ENCODE measurements at places on chromosomes 11 and 22. TPM values are rescaled to one million over a fixed set of nuclear protein-coding genes. Genes with fewer than 3 reads are reported as not detected.

GRCh38 chr11:118281284-118281683 is 17.2 kb upstream of the MPZL2 start:
- DNase-seq = no peak

GRCh38 chr11:122150216-122151124 is 34.5 kb upstream of the BLID start:
- DNase-seq = no peak

DNA sequence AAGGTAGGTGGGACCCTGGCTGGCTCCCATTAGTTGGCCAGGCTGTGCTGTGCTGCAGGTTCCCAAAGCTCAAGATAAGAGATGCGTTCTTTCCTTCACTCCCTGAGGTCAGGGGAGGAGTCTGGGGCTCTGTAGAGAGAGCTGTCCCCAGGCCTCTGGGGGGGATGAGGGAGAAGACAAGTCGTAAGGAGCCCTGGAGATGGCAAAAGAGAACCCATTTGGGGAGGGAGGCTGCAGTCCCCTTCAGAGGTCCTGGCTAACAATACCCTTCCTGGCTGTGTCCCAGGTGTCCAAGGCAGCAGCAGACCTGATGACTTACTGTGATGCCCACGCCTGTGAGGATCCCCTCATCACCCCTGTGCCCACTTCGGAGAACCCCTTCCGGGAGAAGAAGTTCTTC is 916 bp downstream of the GNG3 start:
- DNase-seq = no peak

GRCh38 chr11:63564784-63565350 is 1.7 kb upstream of the PLAAT2 start:
- no peak for DNase-seq

GRCh38 chr11:34219941-34220370 is 114.5 kb downstream of the NAT10 start:
- DNase-seq = peak; percentile 64

GRCh38 chr11:33893711-33894397 is 2.0 kb upstream of the LMO2 start:
- no peak for DNase-seq

GRCh38 chr11:30260813-30261212 is 30.0 kb downstream of the FSHB start:
- DNase-seq = no peak

DNA sequence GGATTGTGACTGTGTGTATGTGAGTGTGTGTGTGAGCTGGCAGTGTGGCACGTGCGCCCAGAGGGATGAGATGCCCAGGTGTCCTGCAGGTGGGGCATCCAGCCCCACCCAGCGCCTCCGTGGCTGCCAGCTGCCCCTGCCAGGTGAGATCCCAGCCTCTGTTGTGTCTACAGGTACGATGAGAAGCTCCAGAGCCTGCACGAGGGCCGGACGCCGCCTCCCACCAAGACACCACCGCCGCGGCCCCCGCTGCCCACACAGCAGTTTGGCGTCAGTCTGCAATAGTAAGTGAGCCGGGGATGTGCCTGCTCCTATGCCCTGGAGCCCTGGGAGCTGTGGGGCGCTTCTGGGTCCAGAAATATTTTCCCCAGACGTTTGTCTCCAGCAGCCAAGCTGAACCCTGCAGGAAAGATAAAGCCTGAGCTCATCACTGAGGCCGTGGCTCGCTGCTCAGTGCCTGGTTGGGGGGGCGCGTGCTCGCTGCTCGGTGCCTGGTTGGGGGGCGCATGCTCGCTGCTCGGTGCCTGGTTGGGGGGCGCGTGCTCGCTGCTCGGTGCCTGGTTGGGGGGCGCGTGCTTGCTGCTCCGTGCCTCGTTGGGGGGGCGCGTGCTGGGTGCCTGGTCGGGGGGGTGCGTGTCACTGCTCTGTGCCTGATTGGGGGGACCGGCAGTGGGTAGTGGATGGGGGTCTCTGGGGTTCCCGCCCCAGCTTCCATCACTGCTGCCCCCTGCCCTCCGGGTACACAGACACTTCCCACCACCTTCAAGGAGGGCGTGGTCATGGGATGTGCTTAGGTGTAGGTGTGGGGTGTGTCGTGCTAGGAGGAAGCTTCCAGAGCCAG is 73.2 kb downstream of the ARHGAP8 start:
- DNase-seq = peak; percentile 29

- DNase-seq = no peak
Observed at GRCh38 chr11:97860237-97860636, 1160.5 kb upstream of the CNTN5 start.

DNA sequence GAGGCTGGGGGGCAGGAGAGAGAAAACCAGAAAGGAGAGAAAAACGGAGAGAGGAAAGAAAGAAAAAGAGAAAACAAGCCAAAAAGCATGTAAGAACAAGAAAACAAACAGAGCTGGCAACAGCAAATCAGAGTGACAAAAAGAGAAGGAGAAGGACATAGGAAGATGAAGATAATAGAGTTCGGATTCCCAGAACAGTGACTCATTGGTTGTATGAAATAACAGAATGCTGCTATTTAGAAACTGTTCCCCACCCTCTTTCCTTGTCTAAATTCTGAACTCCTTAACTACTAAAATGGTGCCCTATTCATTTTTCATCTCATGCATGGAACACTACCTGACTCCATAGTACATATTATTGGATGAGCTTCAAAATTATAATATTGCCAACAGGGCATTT is 317.4 kb downstream of the C11orf87 start:
- no peak for DNase-seq

DNA sequence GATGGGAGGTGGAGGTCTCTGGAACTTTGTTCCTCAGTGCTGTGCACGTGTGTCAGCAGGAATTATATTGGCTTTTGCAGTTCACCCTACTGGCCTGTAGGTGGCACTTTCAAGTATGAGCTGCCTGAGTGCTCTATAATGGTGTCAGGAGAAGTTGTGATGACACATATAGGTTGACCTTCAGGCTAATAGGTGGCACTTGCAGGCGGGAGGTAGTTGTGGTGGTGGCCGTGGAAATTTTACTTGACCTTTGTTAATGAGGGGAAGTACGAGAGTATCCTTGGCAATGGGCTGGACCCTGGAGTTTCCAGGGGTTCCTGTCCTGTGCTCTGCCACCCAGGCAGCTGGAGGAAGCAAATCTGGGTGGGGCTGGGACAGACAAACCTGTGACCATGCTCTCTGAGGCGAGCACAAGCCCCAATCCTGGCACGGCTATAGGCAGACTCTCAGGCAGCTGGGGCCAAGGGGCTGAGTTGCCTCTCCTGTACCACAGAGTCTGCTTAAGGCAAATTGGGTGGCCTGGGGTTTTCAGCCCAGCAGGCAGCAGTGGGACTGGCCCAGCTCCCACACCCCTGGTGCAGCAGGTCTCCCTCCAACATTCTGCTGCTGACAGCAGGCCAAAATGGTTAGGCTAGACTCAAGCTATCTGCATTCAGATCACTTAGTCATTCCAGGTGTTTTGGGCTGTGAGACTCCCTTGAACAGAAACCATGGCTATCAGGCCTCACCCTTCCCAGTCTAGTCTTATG is 147.5 kb upstream of the CTSC start:
- DNase-seq = no peak

GRCh38 chr11:116465056-116465455 is 307.7 kb downstream of the BUD13 start:
- DNase-seq = no peak

- DNase-seq = no peak
Observed at GRCh38 chr22:48407256-48407955, 1420.3 kb downstream of the BRD1 start.

GRCh38 chr11:80846442-80846841 is 1405.6 kb upstream of the TENM4 start:
- no peak for DNase-seq

- DNase-seq = no peak
Observed at GRCh38 chr11:9001736-9002135, 2.1 kb downstream of the NRIP3 start.

GRCh38 chr11:57476047-57476756 is 15.9 kb downstream of the RTN4RL2 start:
- DNase-seq = peak; percentile 71

- no peak for DNase-seq
Observed at GRCh38 chr22:26702906-26703830, 45.8 kb downstream of the MIAT start.

- no peak for DNase-seq
Observed at GRCh38 chr22:50525858-50526107, 385 bp upstream of the SCO2 start.

- DNase-seq = no peak
Observed at GRCh38 chr11:25860677-25861450, 471.1 kb upstream of the ANO3 start.

DNA sequence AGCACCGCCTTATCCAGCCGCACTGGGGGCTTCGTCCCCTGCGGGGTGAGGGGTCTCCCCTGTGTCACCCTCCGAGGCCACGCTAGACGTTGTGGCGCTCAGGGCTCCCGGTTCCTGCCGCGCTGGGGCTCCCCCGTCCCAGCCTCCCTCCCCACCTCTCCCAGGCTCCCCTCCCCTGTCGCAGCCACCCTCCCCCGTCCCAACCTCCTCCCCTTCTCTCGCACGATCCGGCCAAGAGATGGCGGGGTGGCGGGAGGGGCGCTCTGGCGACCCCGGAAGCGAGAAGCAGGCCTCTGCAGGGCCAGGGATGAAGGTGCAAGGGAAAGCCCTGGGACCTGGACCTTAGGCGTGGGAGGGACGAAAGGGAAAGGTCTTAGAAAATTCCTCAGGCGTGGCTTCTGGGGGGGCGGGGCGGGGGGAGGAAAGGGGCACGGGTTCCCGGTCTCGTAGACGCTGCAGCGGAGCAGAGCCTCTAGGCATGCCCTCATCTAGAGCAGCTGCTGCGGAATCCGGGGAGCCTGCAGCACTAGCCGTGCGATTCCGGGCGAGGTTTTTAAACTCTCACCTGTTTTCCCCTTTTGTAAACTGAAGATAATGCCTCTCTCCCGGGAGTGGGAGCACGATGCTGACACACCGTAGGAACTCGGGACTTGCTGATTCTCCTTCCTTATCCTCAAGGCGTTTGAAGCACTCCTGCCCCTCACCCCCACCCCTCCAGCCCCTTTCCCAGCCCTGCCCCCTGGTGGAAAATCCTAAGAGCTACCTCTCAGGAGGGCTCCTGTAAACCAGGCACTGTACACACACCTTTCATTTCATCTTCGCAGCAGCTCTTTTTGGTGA is 14.4 kb downstream of the KCNJ5 start:
- peak; percentile 55 for DNase-seq

GRCh38 chr11:126697936-126698335 is 302.6 kb downstream of the KIRREL3 start:
- no peak for DNase-seq

GRCh38 chr11:113341388-113342165 is 27.2 kb downstream of the TTC12 start:
- DNase-seq = no peak

GRCh38 chr11:46306296-46306853 is 28.9 kb downstream of the CREB3L1 start:
- DNase-seq = no peak

DNA sequence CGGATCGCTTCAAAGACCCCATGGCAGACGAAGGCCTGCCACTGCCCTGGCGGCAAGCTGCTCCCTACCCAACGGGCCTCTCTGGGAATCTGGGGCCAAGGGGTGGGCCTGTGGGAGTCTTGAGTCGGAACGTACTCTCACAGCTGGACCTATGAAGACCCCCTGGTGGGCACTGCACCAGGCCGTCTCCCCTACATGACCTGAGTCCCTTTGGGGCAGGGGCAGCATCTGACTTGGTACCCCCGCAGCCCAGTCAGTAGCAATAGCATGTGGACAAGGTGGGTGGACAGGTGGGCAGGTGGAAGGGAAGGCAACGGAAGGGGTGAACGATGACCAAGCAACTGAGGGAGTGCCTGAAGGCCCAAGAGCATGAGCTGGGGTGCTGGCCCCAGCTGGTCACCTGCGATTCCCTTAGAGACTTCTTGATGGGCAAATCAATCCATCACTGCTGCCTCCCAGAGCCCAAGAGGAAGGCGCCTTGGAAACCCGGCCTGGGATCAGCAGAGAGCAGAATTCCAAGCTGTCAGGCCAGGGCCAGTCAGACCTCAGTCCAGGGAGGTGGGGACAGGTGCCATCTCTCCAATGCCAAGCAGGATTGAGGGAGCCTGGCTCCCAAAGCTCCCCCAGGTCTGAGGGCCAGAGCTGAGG is 35.3 kb downstream of the ARAP1 start:
- no peak for DNase-seq

GRCh38 chr11:25612806-25613205 is 719.1 kb upstream of the ANO3 start:
- DNase-seq = no peak

DNA sequence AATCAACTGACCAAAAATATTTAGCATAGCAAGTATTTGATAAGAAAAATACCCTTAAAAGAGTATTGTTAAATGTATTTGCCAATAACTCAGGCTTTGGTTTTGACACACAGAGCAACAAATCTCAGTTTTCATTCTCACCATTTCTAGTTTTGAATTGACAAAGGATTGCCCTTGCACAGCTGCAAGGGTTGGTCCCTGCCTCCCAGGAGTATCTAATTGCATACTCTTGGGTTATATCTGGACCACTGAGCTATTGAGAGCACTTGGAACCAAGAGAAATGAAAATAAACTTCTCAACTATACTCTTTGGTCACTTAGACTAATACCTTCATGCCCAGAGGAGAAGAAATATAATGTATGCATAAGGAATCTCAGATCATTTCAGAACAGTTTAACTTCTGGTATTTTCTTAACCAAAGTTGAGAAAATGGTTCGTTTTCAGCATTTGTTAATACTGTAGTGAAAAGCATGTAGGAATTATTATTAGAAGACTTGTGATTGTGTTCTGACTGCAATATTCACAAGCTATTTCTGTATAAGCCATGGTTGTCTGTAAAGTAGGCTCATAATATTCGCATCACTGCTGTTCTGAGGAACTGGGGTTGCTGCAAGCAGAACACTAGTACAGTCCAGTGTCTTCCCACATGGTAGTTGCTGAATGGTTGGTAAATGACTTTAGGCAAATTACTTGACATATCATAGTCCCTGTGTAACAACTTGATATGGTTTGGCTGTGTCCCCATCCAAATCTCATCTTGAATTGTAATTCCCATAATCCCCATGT is 7.9 kb downstream of the C2CD3 start:
- DNase-seq = no peak

GRCh38 chr11:29750392-29750791 is 266.4 kb downstream of the KCNA4 start:
- no peak for DNase-seq

- peak; percentile 66 for DNase-seq
Observed at GRCh38 chr11:76763573-76764346, 19.4 kb upstream of the TSKU start.

GRCh38 chr11:124763156-124763947 is 1.3 kb upstream of the ESAM start:
- peak; percentile 93 for DNase-seq

- no peak for DNase-seq
Observed at GRCh38 chr11:113563766-113564526, 88.7 kb upstream of the DRD2 start.

GRCh38 chr11:8262552-8263108 is 1.0 kb downstream of the LMO1 start:
- peak; percentile 62 for DNase-seq

- DNase-seq = no peak
Observed at GRCh38 chr11:110380836-110381622, 48.7 kb upstream of the FDX1 start.

Gene CST6
- not detected for total RNA-seq

Gene MLC1
- total RNA-seq = 0.46 TPM

Gene ROM1
- 1.5 TPM for total RNA-seq

Gene MRGPRX4
- not detected for total RNA-seq

Gene HBB
- 121 TPM for total RNA-seq

Gene WT1
- 2.3 TPM for total RNA-seq

Gene SYT12
- total RNA-seq = 0.13 TPM

Gene E2F8
- total RNA-seq = 2.0 TPM

Gene KCNJ5
- total RNA-seq = 4.4 TPM

Gene OR5B17
- total RNA-seq = not detected

Gene OR5A1
- not detected for total RNA-seq

Gene SMDT1
- total RNA-seq = 179 TPM

Gene OR4D5
- not detected for total RNA-seq

Gene TXNRD2
- 40.4 TPM for total RNA-seq

Gene OR8D1
- total RNA-seq = not detected

Gene THY1
- 1.5 TPM for total RNA-seq

Gene GGT1
- total RNA-seq = 1.5 TPM
